ENCODE measurements at places on chromosomes 3 and 15. TPM values are rescaled to one million over a fixed set of nuclear protein-coding genes. Genes with fewer than 3 reads are reported as not detected.

DNA sequence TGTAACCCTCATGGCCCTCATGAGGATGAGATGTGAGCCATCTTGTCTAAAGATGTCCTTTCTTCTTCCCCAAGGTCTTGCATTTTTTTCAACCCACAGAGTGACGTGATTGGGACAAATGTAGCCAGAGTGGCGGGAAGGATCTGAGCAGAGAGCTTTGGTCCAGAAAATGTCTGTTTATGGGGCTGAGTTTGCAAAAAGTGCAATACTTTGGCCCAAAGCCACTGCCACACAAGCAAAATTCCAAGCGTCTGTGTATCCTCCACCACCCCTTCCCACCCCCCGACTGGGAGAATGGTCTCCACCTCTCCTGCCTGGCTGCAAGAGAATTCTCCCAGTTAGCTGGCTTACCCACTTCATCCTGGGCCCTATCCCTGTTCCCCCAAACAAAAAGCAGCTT, 246.9 kb upstream of the LRIG1 start:
- DNase-seq: no peak

GRCh38 chr3:44355362-44356033, 16.9 kb downstream of the TCAIM start:
- no peak for DNase-seq

The GOLGA8H gene
- 0.54 TPM for total RNA-seq

DNA sequence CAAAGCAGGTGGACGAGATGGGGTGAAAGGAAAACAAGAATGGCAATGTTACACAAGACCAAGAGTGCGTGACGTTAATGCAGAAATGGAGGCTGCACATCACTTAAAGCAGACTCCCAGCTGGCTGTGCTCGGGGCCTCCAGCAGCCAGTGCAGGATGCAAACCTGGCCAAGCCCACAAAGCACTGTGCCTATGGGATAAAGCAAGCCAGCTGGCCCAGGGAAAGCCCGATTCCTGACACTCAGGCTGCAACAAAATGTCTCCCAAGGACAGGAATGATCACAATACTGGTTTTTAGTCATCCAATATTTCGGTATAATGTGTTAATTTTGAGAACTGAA, 86.2 kb downstream of the SEC22A start:
- DNase-seq: no peak

GRCh38 chr15:35728219-35728940, 182.4 kb upstream of the DPH6 start:
- no peak for DNase-seq

DNA sequence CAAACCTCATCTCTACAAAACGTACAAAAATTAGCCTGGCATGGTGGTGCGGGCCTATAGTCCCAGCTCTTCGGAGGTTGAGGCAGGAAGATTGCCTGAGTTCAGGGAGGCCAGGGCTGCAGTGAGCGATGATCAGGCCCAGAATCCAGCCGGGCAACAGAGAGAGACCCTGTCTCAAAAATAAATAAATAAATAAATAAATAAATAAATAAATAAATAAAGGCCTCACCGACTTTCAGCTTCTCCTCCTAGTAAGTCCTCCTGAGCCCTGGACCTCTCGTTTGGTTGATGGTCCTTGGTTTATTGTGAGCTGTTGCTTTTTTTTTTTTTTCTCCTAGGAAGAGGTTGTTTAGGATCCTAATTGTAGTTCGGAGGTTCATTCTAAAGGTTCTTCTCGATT, 25.1 kb downstream of the WDR73 start:
- no peak for DNase-seq
